ENCODE measurements at places on chromosomes 4 and X.

GRCh38 chr4:75051431-75051830, 118.5 kb downstream of the PARM1 start:
- DNase-seq: no peak

DNA sequence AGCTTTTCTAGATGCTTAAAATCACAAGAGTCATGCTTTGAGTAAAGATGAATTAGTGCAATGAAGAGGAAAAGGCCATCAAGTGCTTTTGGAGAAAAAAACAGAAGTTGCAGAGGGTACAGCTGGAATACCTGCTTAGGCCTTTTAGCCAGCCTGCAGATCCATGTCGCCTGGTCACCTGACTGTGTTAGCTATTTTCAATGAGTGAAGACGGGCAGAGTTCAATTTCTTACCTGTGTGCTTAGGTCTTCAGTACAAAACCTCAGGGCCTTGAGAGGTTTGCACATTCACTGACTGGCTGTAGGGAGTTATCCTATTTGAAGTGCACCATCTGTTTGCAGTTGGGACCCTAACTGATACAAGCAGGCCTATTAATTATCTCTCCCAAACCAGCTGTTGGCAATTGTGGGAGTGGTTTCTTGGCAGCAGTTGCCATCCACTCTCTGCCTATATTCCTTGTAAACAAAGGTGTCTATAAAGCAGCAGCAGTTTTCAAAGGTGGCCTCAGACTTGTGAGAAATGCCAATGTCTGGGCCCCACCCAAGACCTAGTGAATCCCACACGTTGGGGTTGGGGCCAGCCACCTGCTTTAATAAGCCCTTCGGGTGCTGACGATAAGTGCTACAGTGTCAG, 16.3 kb upstream of the FAT1 start:
- no peak for DNase-seq

DNA sequence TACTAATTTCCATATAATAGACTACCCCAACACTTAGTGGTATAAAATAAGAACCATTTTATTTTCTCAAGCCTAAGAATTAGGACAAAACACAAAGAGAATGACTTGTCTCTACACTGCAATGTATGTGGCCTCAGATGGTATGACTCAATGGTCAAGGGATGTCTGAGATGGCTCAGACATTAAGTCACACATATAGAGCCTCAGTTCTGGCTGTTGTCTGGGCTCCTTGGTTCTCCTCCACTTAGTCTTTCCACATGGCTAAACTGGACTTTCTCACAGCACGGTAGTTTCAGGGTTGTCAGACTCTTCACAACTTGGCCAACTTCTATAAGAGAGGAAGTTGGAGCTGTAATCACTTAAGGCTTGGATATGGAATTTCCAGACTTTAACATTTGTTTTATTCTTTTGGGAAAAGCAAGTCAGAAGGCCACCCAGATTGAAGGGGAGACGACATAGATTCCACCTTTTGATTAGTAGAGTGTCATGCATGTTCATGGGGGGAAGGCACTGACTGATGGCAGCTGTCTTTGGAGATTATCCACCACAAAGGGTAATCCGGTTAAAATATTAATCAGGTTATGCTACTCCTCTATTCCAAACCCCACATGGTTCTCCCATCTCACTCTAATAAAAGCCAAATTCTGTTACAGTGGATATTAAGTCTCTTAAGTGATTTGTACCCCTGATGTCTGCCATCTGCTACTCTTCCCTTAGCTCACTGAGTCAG, 9.4 kb downstream of the IL15 start:
- no peak for DNase-seq

- DNase-seq: no peak
Observed at GRCh38 chrX:110374559-110374958, 15.9 kb downstream of the RTL9 start.

DNA sequence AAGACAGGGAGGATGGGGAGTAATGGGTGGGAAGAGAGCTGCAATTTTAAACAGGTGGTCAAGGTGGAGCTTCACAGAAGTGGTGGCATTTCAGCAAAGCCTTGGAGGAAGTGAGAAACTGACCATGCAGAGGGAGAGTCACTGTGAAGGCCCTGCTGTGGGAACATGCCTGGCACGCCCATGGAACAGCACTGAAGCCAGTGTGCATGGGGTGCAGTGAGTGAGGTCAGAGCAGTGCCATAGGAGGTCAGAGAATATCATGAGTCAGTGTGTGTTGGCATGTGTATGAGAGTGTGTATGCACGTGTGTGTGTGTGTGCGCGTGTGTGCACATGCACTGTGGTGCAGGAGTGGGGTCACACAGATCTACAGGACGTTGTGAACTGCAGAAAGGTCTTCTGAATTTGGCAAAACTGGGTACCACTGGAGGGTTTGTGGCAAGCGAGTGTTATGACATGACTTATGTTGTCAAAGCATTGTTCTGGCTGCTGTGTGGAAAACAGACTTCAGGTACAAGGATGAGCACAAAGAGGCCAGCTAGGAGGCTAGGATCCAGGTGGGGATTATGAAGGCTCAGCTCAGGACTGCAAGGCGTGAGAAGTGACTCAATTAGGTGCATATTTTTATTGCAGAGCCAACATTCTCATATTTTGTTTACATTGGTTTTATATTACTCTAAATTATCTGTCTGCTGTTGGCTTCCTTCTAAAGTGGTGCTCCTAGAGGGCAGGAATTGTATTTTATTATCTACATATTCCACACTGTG, 34.0 kb downstream of the ZNF827 start:
- no peak for DNase-seq

- no peak for DNase-seq
Observed at GRCh38 chr4:153937289-153937688, 148.4 kb upstream of the SFRP2 start.

All from left lobe of liver (tissue), 2 donors.